ENCODE measurements at places on chromosomes 5 and 9.

- DNase-seq = no peak
Measured at GRCh38 chr5:121691478-121691877, 160.2 kb upstream of the FTMT start.

DNA sequence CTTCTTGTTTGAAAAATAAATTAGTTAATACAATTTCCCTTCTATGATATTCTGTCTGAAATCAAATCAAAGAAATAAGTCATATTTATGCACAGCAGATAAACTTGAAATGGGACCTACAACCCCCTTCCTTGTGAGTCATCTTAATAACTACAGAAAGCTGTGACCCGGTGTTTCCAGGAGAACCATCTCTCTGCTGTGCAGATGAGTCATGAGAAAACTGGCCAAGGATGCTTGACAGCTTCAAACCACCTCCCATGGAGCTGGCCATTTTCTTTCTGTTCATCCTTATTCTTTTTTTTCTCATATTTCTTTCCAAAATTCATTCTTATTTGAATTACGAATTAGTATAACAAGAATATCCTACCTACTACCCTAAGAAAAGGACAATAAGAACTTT, 43.4 kb upstream of the NR4A3 start:
- DNase-seq = peak; percentile 6

DNA sequence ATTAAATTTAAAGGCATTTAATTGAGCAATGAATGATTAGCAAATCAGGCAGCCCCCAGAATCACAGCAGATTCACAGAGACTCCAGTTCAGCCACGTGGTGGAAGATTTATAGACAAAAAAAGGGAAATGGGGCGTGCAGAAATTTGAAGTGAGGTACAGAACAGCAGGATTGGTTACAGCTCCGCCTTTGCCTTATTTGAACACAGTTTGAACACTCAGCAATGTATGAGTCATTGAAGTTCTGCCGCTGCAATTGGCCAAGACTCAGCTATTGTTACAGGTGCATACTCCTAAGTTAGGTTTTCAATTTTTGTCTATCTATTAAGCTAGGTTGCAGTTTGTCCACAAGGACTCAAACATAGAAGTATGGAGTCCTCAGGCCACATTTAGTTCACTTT, 157.7 kb upstream of the SLC12A2 start:
- DNase-seq = no peak

GRCh38 chr5:123044926-123045617, 8.5 kb upstream of the PPIC start:
- no peak for DNase-seq

- no peak for DNase-seq
Measured at GRCh38 chr5:109186759-109187158, 223.0 kb downstream of the PJA2 start.

- DNase-seq = no peak
Measured at GRCh38 chr9:21554813-21555212, 72.7 kb upstream of the IFNE start.

GRCh38 chr9:83707518-83707767, 315 bp downstream of the UBQLN1 start:
- DNase-seq = no peak

GRCh38 chr5:105430516-105430915, 1867.9 kb upstream of the NUDT12 start:
- DNase-seq = no peak

- DNase-seq = no peak
Measured at GRCh38 chr5:68255305-68256120, 40.0 kb downstream of the PIK3R1 start.

DNA sequence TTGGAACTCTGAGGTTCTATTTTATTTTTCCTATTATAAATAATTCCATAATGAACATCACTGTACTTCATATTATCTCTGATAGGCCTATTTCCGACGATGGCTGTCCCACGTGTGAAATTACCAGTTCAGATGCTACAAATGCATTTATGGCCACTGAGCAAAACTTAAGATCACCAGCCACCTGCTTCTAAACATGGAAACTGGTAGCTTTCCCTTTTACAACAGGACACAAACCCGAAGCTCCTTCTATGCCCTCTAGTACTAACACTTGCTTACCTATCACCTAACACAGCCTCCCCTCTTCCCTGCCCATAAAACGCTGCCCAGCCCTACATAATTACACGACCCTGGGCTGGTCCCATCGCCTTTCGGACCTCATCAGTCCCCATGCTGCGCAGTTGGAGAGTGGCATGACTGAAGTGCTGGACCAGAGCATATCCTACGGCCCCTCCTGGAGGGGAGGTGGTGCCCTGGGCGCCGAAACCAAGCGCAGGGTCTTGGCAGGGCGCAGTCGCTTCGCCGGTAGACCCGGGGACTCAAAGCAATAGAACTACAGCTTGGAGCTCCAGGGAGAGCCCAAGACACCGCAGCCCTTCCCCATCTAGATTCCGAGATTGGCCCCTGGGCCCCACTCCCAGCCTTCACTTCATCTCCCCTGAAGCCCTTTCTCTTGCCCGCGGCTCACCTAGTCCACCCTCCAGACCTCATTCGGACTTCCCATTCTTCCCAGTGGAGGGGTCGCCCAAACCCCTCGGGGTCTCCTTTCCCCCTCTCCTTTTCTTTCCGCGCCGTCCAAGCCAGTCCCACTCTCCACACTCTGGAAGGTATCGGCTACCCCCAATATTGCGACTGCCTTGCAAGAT, 1.0 kb upstream of the SAP30L start:
- no peak for DNase-seq

DNA sequence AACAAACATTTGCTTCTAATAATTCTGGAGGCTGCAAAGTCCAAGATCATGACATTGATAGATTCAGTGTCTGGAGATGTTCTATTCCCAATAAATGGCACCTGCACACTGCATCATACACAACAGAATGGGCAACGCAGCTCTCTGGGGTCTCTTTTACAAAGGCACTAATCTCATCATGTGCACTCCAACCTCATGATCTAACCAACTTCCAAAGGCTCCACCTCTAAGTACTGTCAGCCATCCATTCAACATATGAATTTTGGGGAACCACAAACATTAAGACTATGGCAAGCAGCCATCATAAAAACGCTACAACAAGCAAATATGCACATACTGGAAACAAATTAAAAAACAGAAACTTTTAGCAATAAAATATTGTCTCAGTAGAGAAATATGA, 121.1 kb downstream of the CYLC2 start:
- no peak for DNase-seq

DNA sequence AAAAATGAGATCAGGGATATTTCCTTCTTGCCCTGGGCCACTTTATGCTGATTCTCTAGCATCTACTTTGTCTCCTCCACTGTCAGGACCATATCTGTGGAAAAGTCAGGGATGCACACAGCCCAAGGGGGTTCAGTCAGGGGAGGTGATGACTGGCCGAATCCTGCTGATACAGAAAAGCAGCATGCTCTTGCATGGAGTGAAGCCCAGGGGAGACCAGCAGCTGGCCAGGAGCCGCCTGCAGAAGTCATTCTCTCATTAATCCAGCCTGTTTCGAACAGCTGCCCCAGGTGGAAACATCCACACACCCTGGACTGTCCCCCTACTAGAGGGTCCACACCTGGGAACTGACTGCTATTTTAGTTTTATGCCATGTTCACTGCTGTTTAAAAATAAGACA, 177.1 kb downstream of the ATP10B start:
- DNase-seq = no peak

GRCh38 chr9:105633411-105633810, 28.8 kb upstream of the TAL2 start:
- no peak for DNase-seq

DNA sequence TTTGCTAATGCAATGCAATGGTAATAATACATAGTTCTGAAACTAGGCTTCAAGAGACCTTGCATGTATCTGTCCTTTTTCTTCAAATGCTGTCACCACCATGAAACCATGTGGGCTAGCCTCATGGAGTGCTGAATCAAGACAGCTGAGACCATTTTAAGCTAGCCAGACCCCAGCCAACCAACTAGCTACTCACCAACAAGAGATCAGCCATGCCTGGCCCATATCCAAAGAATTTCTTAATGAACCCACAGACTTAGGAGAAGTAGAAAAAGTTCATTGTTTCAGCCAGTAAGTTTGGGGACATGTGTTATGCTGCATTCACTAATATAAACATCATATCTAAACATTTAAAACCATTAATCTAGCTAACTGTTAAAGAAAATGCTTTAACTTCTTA, 139.8 kb upstream of the EDIL3 start:
- no peak for DNase-seq

DNA sequence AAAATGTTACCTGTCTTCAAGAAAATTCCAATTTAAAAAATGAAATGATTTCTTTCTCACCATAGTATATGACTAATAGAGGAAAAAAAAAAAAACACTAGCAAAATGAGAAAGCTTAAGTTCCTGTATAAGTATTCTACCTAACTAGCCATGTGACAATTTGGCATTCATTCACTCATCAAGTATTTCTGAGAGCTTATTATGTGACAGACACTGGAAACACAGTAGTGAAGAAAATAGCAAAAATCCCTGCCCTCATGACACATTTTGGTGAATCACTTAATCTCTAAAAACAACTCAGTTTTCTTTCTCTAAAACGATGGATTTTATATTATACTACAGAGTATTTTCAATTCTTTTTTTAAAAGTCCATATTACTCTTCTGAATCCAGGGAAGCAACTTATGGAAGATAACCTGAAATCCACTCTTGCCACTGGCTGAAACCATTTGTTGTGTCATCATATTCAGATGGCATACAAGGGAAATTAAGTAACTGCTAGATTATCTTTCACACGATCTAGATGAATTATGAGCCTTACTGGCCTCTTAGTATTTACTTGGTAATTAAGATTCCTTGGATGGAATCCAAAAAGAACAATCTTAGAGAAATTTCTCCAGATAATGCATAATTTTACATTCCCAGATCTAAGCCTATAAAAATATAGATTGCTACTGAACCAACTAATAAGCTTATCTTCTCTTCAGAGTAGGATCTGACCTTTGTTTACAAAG, 5.5 kb downstream of the PTBP3 start:
- DNase-seq = no peak

- DNase-seq = no peak
Measured at GRCh38 chr5:37015795-37016666, 139.5 kb downstream of the NIPBL start.

GRCh38 chr9:133683586-133684120, 47.5 kb downstream of the DBH start:
- DNase-seq = peak; percentile 53

- no peak for DNase-seq
Measured at GRCh38 chr9:134172198-134173126, 8.1 kb upstream of the RNU6ATAC start.

- no peak for DNase-seq
Measured at GRCh38 chr9:2321523-2322148, 300.0 kb upstream of the VLDLR start.

GRCh38 chr5:149938279-149938678, 6.3 kb downstream of the PDE6A start:
- no peak for DNase-seq

DNA sequence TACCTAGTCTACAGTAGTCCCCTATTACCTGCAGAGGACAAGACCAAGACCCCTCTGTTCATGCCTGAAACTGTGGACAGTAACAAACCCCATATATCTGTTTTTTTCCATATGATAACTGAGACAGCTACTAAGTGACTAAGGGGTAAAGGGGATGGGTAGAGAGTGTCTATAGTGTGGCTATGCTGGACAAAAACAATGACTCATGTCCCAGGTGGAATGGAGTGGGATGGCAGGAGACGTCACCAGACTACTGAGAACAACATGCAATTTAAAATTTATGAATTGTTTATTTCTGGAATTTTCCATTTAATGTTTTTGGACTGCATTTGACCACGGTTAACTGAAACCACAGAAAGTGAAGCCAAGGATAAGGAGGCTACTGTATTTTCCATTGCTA, 171.8 kb downstream of the AGTPBP1 start:
- no peak for DNase-seq

DNA sequence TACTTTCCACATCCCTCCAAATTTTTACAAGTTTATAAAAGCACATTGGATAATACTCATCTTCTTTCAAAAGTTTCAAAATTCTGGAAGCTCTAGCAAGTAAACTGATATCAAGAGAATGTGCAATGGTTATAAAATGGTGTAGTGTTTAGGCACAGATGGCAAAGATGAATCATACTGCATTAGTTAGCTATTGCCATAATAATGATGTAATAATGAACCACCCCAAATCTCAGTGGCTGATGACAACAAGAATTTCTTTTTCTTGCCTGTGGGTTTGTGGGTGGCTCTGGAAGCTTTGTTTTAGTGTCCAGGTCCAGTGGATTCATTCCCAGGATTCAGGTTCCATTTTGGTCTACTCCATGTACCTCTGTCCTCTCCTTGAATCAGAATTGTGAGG, 319.0 kb downstream of the BRINP1 start:
- DNase-seq = no peak

DNA sequence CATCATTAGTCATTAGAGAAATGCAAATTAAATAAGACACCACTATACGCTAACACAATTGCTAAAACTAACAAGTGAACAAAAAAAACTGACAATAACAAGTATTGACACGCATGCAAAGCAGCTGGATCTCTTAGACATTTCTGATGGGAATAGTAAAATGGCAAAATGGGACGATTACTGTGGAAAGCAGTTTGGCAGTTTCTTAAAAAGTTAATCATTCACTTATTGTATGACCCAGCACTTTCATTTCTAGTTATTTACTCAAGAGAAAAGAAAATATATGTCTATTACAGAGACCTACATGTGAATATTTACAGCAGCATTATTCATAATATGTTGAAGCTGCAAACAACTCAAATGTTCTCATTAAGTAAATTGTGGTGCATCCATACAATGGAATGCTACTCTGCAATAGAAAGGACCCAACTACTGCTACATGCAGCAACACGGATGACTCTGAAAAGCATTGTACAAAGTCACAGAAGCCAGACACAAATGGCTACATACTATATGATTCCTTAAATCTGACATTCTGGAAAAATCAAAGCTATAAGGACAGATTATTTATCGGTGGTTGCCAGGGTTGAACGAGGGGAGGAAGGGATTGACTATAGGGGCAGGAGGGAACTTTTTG, 96.8 kb upstream of the ITGA2 start:
- DNase-seq = no peak

- no peak for DNase-seq
Measured at GRCh38 chr9:134555094-134555650, 86.4 kb upstream of the COL5A1 start.

GRCh38 chr5:109105631-109106267, 304.0 kb downstream of the PJA2 start:
- no peak for DNase-seq

Data from activated T-cell treated with anti-CD3 and anti-CD28 coated beads, Interleukin-2, amount 50 U/mL, for 4 hours (primary cell).